ENCODE measurements at places on chromosomes 16 and 17.

- no peak for DNase-seq
Observed at GRCh38 chr17:28573040-28573380, 1.7 kb upstream of the PIGS start.

DNA sequence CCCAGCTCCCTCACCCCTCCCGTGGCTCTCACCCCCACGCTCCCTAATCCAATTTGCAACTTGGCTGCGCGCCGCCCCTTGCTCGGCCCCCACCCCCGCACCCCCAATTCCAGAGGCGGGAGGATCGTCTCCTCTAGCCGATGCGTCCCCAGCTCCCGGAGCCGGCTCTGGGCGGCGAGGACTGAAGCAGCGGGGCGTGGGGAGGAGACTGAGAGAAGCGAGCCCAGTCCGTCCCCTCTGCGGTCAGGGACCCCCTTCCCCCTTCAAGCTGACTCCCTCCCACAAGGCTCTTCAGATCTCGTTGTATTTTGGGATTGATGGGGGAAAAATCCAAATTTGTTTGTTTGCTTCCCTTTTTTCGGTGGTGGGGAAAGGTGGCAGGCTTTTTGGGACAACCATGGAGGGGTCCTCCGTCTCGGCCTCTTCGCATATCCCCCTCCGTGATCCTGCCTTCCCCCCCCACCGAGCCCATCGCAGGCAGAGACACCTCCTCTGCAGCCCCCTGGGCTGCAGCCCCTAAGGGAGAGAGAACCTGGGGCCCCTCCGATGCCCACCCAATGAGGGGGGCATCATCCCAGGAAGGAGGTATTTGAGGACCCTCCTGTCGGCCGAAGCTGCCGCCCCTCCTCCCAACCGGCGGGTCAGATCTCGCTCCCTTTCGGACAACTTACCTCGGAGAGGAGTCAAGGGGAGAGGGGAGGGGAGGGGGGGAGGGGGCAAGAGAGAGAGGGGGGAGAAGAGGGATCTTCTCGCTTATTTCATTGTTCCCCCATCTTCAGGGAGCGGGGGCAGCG, 466 bp downstream of the NEUROD2 start:
- DNase-seq: no peak

GRCh38 chr17:36512641-36513040, 22.0 kb downstream of the MYO19 start:
- DNase-seq: no peak

GRCh38 chr17:42639525-42640113, 19.5 kb upstream of the TUBG2 start:
- no peak for DNase-seq

DNA sequence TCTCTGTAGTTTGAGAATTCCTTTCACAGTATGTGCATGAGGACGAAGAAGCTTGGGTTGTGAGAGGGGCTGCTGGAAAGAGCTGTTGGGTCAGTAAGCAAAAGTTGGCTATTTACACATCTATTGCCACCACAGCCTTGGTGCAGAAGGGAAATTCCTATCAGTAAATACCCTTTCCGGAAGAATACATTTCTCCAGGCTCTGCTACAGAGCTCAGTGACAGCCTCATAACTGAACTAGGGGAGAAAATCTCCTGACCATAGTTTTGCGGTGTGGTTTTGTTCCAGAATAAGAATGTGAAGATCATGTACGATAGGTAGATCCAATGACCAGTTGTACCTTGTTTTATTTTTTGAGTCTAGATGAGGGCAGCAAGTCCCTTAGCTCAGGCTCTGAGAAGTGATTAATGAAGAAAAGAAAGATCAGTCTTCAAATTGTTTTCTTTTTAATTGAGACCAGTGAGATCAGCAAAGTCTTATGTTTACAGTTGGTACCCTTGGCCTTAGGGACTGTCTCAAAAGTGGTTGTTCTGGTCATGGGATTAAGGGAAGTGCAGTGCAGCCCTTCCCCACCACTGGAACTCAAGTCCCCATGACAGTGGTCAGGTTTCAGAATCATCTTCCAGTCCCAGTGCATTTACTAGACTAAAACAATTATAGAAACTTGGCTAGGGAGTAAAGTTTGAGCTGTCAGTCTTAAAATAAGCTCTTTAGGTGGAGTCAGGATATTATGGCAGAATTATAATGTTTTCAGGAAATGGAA, 123.5 kb downstream of the PHKB start:
- no peak for DNase-seq

Data from activated gamma-delta T cell treated with anti-CD3 and anti-CD28 coated beads, Interleukin-2, amount 50 U/mL, for 16 hours (primary cell).